ENCODE measurements at places on chromosomes 16 and 17.

DNA sequence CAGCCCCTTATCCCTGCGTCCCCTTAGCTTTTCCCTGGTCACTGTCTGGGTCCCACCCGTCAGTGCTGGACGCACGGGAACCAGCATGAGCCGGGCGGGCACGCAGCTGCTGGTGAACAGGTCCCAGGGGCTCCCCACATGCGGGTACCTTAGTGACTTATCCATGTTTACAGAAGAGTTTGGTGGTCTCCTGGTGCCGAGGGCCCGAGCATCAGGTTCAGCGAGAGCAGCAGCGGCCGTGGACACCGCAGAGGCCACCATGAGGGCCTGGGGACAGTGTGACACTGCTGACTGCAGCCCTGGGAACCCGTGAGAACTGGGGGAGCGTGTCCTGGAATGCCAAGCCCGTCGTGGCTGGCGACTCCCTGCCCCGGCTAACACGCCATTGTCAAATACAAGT is 6.5 kb downstream of the CD7 start:
- DNase-seq = no peak

DNA sequence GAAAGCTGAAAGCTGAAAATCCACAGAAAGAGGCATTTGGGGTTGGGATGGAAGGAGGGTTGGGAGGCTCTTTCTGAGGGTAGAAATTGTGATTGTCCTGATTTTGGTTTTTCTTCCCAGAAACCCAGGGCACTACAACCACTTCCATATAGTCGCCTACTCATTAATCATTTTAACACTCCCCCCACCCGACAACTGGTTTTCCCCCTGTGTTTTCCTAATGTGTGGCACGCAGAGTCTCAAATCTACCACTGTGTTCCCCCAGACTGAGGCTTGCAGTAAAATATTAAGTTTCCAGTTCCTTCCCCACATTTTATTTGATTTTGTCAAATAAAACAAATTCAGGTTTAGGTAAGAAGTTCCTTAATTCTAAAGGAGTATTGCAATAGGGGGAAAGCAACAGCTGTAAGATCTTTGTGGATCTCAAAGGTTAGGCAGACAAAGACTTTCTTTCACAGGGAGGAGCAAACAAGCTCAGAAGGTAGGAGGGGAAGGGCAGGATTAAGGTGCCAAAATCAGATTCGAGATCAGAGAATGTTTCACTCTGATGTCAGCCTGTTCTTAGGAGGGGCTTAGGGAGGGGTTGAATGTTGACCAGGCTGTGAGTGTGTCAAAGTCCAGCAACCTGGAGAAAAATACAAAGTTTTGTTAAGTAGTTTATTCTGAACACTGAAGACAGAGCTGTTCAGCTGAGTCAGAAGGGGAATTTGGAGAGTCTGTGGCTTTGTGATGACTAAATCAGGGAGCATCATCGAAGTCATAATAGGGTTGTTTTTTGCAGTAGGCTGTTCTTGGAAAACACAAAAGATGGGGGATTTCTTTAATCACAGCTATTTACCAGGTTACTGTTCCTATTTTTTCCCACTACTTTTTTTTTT is 3.6 kb downstream of the ZNF267 start:
- DNase-seq = peak; percentile 45

GRCh38 chr16:24589997-24590396 is 50.6 kb downstream of the RBBP6 start:
- DNase-seq = no peak

GRCh38 chr17:17041018-17041521 is 1.2 kb upstream of the MPRIP start:
- no peak for DNase-seq

DNA sequence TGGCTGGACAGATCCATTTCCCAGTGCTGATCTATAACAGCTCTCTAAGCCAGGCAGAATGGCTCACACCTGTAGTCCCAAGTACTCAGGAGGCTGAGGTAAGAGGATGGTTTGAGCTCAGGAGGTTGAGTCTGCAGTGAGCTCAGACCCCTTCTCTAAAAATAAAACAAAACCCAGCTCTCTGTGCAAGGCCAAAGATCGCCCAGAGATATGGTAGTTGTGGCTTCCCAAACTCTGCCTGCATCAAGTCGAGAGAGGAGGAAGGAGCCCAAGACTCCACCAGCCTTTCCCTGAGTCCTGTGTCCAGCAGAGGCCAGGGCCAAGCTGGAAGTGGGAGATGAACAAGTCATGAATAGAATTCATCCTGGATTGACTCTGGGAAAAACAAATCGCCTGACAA is 88.8 kb downstream of the TMEM132E start:
- no peak for DNase-seq
